ENCODE measurements at places on chromosomes 11 and 22.
A peak's percentile ranks its signal among the peaks of the same experiment; 100 is the strongest.

GRCh38 chr22:42611051-42611450 is 3.6 kb downstream of the POLDIP3 start:
- DNase-seq: no peak

GRCh38 chr22:38572065-38572464 is 2.1 kb upstream of the DMC1 start:
- DNase-seq: peak; percentile 19

GRCh38 chr11:2530131-2530854 is 85.5 kb downstream of the KCNQ1 start:
- DNase-seq: no peak

DNA sequence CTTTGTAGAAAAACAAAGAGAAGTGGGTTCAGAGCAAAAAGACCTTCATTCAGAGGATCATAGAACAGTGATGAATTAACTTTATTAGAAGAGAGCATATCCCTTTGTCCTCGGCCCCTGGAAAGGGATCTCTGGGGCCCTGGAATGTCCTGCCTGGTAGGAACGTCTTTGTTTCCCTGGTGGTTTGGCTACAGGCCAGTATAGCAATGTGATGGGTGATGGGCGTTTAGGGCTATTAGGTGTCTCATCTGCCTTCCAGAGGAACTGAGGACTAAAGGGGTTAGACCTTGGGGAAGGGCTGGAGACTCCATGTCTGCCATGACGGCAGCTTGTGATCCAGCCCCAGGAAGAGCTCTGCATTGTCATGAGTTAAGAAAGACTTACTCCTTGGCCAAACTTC is 9.1 kb downstream of the APOL4 start:
- DNase-seq: no peak

DNA sequence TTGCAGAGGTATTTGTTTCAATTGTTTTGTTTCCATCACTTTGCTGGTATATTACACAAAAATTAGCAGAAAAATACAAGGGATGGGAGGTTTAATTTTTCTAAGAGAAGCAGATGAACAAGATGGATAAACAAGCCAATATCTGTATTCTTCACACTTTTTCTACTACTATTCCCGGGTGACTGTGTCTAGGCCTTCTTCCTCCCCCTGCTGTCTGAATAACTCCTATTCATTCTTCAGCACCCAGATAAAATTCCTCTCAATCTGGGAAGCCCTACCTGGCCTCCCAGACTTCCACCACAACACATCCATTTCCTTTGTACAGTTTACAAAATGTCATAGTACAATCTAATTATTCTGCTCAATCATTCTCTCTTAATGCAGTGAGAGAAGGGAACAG is 666.6 kb upstream of the TENM4 start:
- DNase-seq: no peak

DNA sequence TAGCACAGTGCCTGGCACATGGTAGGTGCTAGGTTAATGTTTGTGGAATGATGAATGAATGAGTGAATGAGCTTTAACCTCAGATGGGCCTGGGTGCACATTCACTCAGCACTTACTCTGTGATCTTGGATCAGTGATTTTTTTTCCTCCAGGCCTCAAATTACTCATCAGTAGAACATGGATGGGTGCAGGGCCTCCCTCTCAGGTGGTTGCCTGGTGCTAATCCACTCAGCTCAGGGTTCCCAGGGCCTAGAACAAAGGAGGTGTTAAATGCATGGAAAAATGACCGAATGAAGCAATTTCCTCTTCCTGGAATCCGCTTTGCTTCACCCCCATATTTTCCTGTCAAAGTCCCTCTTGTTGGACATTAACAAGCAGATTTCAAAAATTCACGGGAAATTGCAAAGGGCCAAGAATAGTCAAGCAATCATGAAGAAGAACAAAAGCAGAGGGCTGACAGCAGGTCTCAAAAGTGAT is 93.5 kb downstream of the MYEOV start:
- no peak for DNase-seq

DNA sequence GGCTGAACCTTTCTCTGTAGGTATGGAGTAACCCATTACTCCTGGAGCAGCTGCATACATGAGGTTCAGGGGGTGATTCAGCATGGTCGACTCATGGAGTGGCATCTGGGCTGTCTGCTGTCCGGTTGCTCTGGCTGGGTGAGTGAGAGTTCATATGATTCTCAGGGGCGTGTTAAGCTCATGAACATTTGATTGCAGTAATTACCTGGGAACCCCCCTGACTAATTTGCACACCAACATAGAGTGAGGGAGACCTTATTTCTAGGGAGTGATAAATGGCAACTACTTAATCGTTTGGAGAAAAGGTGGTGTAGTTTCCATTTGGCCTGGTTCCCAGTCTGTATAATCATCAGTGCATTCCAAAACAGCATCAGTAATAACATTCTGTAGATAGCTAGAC is 661.9 kb downstream of the ETS1 start:
- no peak for DNase-seq

GRCh38 chr11:115623021-115623451 is 118.8 kb upstream of the CADM1 start:
- DNase-seq: no peak

GRCh38 chr11:13229136-13229535 is 48.5 kb upstream of the BMAL1 start:
- no peak for DNase-seq

DNA sequence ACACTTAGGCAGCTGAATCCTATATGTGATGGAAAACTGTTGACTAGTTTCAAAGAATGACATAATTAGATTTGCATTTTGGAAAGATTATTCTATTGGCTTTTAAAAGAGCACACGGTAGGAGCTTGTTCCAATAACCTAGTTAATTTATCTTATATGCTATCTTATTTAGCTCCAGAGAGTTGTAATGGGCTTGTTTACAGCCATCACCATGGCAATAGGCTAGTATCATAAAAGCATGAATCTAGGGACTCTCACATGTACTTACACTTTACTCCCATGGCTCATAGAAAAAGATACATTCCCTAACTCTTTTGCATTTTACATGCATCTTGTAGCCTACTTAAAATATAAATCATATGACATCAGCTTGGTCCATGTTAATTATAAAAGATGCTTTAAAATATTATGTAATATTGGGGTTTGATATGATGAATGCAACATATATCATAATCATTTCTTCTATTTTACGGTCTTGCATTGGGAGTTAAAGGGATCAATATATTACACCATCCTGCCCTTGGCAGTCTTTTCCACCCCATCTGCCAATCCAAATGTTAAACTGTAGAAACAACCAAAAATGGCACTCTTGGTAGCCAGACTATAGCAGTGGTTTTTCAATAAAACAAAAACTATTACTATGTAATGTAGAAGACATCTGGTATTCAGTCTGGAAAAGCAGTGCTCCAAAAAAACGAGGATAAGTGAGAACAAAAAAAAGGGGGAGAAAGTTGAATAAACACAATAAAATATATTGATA is 2254.0 kb downstream of the LRRC4C start:
- no peak for DNase-seq

DNA sequence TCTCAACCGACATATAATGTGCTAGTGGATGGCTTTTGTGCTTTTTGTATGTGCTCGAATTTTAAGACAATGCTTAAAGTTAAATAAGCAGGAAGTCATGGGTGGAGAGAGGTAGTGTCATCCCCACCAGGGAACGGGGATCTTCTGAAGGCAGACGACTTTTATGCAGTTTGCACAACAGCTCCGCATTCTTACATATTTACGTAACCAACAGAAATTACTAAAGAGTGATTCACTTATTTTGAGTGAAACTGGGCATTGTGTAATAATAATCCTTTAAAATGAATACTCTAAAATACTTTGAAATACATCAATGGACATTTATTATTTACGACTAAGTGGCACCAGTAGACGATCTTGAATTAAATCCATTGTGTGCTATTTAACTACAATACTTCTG is 305.1 kb downstream of the CNTN5 start:
- no peak for DNase-seq

- no peak for DNase-seq
Measured at GRCh38 chr11:93063086-93063485, 93.6 kb downstream of the MTNR1B start.

GRCh38 chr22:29780748-29781676 is 13.8 kb downstream of the UQCR10 start:
- DNase-seq: no peak

DNA sequence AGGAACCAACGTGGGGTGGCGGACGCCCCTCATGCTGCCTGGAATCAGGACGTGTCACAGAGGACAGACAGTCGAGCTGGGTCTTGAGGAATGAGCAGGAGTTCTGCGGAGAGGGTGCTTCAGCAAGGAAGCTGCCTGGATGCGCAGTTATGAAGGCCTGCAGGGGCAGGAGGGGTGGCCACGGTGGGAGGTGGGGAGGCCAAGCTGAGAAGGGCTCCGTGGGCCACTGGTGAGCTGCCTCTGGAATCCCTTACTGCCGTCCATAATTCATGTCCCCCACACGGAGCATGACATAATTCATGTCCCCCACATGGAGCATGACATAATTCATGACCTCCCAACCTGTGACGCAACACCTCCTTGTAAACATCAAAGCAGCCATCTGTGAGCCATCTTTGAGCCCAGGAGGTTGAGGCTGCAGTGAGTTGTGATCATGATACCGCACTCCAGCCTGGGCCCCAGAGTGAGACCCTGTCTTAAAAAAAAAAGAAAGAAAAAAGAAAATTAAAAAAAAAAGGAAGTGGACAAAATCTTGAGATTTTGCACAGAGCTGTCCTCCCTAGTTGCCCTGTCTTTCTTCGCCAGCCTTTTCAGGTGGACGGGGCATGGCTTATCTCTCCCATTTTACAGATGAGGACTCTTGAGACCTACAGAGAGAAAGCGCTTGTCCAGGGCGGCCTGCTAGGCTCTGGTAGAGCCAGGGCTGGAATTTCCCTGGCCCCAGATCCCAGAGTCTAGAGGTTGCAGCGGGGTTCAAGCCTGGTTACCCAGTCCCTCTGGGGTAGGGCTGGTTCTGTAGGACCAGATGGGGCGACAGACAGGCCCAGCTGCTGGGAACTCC is 24.3 kb upstream of the PICK1 start:
- DNase-seq: no peak

DNA sequence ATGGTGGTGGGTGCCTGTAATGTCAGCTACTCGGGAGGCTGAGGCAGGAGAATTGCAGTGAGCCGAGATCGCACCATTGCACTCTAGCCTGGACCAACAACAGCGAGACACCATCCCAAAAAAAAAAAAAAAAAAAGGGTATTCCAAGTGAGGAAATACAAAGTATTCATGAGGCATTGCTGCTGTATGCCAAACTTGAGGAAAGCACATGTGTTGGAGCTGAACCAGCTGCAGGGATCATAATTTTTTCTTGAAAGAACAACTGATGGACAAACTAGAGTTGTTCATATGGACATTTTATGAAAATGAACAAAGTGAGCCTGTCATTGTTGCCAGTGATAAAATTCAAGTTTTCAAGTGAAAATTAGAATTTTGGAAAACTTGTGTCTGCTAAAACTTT is 15.8 kb downstream of the MARK2 start:
- no peak for DNase-seq

- no peak for DNase-seq
Measured at GRCh38 chr11:119599864-119600541, 129.0 kb downstream of the NECTIN1 start.

- DNase-seq: no peak
Measured at GRCh38 chr11:3860375-3860774, 4.9 kb downstream of the STIM1 start.

GRCh38 chr11:111335549-111335948 is 37.2 kb downstream of the POU2AF3 start:
- no peak for DNase-seq

Data from activated gamma-delta T cell treated with Interleukin-2 at 50 U/mL for 16 hours (primary cell).